GM13977 (cell line): ENCODE measurements at places on chromosomes 12 and 14.

DNA sequence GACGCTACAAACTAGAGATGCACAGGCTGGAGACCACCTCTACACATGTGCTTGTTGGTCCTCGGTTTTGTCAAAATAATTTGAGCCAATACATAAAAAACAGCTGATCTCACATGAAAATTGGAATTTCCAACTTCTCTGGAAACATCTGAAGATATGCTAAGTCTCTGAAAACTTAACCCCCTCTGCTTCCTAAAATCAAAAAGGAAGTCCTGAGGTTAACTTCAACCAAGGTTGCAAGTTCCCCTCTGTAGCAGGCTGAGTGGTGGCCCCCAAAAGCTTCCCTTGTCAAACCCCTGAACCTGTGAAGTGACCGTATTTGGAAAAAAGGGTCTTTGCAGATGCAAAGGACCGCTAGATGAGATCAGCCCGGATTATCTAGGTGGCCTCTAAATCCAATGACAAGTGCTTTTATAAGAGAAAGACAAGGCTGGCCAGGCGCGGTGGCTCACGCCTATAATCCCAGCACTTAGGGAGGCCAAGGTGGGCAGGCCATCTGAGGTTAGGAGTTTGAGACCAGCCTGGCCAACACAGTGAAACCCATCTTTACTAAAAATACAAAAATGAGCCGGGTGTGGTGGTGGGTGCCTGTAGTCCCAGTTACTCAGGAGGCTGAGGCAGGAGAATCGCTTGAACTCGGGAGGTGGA, 32.0 kb upstream of the VPS37B start:
- DNase-seq = no peak

DNA sequence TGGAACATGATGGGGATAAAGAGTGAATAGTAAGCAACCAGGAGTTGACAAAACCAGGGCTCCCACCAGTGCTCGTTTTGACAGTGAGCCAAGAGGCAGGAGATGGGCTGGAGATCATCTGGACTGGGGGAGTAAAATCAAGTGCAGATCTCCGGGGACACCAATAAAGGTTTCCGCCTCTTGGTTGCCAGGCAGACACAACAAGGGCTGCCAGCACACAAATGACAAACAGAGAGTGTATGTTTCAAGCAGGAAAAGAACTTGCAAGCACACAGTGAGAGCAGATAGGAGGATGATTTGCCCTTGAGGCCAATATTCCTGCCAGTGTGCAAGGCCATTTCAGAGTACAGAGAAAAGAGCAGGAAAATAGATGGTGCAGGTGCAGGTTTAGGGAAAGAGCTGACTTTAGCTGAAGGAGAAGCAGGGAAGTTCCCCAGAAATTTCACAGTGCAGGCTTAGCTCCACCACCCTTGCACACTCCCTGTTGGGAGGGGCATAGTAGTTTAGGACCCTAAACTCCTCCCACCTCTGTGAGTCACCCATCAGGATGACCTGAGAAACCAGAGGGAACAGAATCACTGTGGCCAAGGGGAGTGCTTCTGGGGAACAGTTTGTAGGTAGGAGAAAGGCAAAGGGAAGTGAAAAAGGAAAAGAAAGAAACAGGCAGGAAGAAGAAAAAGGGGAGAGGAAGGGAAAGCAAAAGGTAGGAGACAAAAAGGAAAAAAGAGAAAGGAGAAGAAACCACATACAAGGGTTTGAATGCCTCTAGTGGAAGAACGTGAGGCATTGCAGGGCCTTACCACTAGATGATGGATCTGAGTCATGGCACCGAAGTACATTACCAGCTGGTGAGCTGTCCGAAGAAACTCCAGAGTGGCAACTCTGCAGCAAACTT, 404.4 kb downstream of the SLC6A15 start:
- DNase-seq = no peak

DNA sequence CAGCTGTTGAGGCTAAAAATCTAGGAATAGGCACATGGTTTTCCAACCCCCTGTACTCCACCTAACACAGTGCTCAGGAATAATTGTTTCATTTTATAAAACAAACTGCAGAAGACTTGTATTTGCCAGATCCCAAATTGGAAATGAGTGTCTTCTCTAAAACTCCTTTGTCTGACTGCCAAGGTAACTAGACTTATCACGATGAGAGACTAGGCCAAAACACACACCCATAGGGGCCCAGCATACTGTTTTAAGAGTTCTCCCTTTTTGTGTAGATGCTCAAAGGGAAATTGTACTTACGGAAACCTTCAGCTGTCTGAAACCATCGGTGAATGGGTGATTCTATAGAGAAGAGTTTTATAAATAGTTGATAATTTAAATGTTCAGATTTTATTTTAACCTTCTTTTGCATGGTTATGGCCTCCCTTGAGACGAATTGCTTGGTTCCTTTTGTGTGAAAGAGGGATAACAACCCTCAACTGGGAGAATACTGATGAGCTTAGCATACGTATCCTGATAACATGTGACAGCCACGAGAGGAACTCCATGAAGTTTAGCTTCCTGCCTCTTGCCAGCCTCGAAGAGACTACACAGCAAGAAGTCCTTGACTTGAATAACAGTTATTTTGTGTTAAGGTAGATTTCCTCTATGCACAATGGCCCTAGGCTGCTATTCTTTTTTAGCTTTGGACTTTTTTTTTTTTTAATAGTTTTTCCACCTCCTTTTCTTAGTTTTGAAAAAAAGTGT, 103.3 kb downstream of the PELI2 start:
- DNase-seq = no peak

DNA sequence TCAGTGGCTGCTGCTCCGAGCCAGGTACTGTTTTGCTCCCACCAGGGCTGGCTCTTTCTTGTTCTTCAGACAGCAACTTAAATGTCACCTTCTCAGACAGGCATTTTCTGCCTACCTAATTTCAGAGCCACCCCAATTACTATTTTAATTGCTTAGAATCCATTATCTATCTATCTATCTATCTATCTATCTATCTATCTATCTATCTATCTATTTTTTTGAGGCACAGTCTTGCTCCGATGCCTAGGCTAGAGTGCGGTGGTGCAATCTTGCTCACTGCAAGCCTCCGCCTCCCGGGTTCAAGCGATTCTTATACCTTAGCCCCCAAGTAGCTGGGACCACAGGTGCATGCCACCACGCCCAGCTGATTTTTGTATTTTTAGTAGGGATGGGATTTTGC, 58.5 kb downstream of the SPPL3 start:
- DNase-seq = no peak

- no peak for DNase-seq
Observed at GRCh38 chr12:109581856-109582255, 8.3 kb downstream of the MVK start.

DNA sequence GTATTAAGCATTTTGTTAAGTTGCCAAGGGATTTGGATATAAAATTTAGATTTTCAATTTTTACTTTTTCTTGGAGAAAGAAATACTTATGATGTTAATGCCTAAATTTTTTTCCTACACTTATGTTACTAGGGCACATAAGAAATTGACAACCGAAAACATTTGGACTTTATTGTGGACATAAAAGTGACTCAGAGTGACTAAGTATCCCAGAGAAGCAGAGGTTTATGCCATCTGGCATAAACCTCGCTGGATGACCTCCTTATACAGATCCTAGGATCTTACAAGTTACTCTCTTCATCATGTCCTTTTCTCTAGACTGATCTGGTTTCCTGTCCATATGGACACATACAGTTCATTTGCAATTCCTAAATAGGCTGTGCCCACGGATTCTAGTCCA, 89.8 kb downstream of the RERG start:
- DNase-seq = no peak

GRCh38 chr12:58425481-58426392, 484.4 kb downstream of the ATP23 start:
- DNase-seq = peak; percentile 34

DNA sequence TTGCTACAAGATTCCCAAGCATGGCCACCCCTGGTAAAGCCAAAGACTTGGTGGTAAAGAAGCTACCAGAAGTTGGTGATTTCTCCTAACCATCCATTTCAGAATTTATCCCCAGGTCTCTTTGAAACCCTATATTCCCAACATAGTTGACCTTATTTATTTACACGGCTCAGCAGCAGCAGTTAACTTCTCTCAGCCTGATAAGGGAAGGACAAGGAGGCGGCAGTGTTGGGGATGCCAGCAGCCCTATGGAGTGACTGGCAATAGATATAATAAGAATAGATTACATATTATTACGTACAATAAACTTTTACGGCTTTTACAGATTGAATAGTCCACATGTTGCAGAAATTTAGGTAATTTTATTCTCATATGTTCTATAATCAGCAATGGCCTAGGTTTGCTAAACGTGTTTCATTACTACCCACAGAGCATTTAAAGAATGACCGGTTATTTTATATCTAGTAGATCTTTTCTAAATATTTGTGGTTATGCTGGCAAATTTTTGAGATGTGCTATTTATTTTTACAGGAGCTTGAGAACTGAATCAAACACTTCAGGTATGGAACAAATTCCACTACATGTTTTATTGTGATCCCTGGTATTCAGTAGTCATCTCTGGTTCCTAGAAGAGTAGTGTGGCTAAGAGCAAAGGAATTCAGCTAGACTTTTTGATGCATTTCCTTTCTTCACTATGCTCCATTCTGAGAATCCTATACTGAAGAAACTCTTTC, 19.8 kb upstream of the PALS1 start:
- no peak for DNase-seq

GRCh38 chr12:8779281-8779680, 43.1 kb upstream of the A2ML1 start:
- no peak for DNase-seq

GRCh38 chr12:49108958-49109404, 1.7 kb downstream of the LMBR1L start:
- no peak for DNase-seq

DNA sequence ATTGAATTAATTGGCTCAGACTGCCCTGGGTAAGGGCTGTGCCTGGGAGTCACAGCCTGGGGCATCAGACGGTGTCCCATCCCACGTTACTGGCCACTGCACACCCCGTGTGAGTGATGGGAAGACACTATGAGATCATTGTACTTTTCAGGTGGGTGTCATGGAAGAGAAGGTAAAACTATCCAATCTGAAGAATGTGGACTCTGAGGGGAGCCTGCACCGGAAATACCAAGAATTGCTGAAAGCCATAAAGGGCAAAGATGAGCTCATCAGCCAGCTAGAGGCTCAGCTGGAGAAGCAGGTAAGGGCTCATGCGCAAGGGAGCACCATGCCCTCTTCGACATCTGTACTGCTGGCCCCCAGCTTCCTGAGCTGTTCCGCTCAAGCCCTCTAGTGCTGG, 24.0 kb downstream of the PLEKHH1 start:
- DNase-seq = no peak

- DNase-seq = no peak
Observed at GRCh38 chr14:23571701-23572523, 4.3 kb upstream of the AP1G2 start.

DNA sequence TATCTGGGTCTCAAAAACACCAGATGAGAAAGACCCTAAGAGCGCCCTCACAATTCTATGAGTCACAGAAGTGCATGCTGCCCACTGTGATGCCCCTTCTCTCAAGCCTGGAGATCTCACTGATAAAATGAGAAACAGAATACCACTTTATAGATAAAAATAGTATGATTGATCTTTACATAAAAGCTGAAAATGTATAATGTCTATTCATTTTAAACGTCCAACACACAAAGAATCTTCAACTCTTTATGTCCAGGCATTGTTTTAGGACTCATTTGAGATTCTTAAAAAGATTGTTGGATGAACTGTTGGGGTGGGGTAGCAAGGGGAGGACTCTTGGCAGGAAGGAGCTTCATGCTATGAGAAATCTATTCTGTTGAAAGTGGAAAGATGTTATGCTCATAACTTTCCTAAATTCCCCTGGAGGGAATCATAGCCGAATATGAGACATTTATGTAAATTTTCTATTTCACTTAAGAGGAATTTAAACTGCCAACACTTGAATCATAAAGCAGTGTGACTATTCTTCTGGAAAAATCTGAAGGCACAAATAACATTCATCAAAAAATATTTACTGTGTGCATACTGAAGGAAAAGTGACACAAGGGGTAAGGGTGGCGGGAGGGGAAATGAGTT, 174.6 kb downstream of the STXBP6 start:
- DNase-seq = no peak

DNA sequence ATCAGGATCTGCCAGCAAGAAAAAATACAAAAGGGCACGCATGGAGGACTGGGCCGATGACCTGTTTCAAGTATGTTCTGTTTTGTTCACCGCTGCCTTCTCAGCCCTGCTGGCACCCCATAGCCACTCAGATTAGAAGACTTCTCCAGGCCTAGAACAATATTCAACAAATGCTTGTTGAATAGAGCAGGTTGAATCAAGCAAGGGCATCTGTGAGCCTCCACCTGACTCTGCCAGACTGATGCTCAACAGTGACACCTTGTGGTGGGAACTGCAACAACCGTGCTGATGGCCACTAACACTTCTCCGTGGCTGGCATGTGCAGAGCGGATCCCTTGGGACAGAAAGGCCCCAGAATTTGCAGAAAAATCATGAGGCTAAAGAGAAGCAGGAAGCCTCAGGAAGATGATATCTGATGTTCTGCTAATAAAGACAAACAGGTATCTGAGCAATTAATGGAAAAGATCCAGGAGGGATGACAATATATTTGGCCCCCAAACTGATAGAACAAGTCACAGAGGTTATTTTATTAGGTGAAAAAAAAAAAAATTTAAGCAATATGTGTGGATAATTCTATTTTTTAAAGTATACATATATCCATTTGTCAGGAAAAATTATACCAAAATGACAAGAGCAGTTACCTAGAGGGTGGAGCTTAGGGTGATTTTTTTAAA, 114.3 kb downstream of the KSR2 start:
- peak; percentile 55 for DNase-seq

DNA sequence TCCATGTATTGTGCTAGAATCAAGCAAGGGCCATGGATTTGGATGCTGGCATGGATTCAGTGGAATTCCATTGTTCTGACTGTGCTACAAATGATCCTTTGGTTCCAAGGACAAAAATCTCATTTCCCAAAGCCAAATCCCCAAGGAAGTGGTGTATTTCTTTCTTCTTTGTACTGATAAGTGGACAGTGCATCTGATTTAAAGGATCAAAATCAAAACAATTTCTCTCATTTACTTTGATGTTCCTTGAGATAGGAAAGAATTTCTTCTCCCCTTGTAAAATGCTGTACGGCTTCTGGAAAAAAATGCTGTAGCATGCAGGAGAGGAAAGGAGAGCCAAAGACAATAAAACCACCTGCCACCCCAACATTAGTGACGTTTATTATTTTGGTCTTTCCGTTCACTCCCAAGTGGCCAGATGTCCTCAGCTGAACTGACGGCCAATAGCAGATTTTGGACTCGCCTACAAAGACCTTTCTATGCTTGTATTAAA, 185.7 kb downstream of the PRKD1 start:
- no peak for DNase-seq

DNA sequence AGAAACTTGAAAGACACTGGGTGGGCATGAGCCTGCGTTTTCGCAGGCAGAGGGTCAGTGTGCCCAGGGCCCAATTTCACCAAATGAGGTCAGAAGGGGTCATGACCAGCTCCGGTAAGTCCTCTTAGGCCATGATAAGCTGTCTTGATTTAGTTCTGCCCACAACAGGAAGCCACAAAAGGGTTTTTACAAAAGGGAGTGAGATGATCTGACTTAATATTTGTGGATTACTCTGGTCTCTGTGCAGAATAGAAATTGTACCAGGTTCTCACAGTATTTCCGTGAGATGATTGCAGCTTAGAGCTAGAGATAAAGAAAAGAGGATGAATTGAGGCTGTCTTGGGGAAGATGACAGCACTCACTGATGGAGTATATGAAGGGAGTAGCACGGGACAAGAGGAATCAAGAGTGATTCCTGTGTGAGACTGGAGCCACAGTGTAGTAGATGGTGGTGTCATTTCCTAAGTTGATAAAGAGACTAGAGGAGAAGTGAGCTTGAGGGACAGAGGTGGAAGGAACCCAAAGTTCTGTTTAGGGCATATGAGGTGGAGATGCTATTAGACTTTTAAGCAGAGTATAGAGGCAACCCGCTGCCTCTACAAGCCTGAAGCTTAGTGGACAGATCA, 288.3 kb upstream of the AMIGO2 start:
- no peak for DNase-seq

- DNase-seq = no peak
Observed at GRCh38 chr12:123897221-123897620, 75.4 kb downstream of the CCDC92 start.
